ENCODE measurements at places on chromosomes 4 and X.

- DNase-seq: no peak
Observed at GRCh38 chrX:152926923-152927322, 29.1 kb downstream of the ZNF185 start.

DNA sequence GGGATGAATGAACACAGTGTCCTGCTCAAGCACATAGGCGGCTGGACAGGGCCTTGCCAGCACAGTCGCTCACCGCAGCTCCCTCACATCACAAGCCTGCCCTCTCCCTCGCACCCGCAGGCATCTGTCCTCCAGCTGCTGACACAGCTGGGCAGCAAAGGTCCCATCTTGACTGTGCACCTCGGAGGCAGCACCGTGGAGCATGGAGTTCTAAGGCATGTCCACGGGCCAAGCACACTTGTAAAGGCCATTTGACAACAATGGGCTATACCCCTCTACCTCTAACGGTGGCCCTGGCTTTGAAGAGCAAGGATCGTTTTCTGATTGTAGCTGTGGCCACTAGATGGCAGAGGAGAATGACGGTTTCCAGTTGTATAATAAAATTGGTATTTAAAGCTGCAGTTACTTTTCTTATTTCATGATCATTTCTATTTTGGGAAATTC lies 53.8 kb downstream of the APLN start:
- peak; percentile 0 for DNase-seq

GRCh38 chrX:1398431-1399340 lies 6.8 kb upstream of the SLC25A6 start:
- no peak for DNase-seq

DNA sequence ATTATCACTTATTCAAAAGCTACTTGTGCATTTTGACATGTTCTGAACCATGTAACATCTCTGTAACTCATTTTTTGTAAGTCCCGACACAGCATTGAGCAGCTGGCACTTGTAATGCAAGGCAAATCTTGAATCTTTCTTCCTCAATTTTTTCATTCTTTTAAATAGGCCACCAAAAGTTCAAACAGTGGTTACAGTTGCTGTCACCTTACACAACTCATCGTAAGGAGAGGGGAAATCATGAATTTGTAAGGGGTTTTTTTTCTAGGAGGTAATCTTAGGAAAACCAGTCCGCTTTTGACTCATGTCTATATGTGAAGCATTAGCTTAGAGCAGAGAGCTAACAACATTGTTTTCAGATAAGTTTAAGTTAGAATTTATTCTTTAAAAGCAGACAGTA lies 124.5 kb downstream of the PDLIM5 start:
- DNase-seq: no peak

- no peak for DNase-seq
Observed at GRCh38 chr4:83382850-83383249, 48.2 kb upstream of the HPSE start.

DNA sequence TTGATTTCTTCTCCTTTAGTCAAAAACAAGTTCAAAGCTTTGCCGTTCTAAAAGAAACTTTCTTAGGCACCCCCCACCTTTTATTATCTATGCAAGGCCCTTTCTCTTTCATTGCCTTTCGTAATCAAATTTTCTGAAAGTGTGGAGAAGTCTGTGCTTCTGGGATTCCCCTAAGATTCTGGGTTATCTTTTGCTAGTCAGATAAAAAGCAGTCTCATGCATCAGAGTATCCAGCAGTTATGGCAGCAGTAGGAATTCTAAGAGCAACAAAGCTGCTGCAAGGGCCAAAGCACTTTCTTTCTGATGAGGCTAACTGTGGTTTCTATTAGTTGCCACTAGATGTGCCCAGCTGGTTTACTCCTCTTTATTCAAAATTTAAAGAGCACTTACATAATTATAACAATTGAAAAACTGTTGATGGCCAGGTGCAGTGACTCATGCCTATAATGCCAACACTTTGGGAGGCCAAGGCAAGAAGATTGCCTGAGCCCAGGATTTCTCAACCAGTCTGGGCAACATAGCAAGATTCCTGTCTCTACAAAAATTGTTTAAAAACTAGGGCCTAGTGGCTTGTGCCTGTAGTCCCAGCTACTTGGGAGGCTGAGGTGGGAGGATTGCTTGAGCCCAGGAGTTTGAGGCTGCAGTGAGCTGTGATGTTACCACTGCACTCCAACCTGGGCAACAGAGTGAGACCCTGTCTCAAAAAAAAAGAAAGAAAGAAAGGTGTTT lies 296.2 kb downstream of the PAPSS1 start:
- DNase-seq: no peak

Measured in stimulated activated naive CD4-positive, alpha-beta T cell treated with Interleukin-2 at 50 U/mL for 16 hours (primary cell).